ENCODE measurements at places on chromosomes 3 and 15.

- no peak for DNase-seq
Measured at GRCh38 chr3:141862279-141862816, 14.1 kb upstream of the ATP1B3 start.

DNA sequence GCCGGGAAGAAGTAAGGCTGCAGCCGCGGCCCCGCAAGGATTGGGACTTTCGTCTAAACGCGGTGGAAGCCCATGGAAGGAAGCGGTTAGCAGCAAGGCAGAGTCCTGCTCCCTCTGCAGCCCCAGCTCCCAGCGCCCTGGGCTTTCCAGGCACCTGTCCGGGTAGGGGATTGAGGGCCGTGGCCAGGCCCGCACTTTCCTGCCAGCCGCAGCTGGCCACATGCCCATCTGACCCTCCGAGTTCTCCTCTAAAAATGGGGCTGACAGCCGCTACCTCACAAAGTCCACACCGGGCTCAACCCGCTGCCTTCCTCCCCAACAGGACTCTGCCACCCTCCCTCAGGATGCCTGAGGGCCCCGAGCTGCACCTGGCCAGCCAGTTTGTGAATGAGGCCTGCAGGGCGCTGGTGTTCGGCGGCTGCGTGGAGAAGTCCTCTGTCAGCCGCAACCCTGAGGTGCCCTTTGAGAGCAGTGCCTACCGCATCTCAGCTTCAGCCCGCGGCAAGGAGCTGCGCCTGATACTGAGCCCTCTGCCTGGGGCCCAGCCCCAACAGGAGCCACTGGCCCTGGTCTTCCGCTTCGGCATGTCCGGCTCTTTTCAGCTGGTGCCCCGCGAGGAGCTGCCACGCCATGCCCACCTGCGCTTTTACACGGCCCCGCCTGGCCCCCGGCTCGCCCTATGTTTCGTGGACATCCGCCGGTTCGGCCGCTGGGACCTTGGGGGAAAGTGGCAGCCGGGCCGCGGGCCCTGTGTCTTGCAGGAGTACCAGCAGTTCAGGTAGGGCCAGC lies 1.9 kb downstream of the NEIL1 start:
- DNase-seq: no peak

DNA sequence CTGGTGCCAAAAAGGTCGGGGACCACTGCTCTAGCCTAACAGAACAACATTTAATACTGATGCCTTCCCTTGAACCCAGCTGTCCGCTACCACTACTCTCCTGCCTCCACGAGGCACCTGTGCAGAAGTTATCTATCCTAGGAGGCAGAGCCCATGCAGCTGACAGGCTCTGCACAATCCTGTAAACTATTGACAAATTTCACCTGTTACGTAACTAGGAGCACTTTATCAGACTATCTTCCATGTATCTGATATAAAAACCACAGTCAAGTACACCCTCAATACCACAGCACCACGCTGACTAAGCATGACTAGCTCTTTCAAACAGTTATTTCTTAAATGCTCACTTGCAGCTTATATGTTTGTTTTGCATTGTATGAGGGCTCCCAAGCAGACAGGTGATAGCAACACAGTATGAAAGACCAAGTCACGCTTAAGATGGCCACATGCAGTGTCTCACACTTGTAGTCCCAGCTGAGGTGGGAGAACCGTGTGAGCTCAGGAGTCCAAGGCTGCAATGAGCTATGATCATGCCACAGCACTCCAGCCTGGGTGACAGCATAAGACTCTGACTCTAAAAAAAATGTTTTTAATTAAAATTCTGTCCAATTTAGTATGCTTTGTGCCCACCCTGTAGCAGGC lies 4.5 kb upstream of the IL17RC start:
- no peak for DNase-seq

DNA sequence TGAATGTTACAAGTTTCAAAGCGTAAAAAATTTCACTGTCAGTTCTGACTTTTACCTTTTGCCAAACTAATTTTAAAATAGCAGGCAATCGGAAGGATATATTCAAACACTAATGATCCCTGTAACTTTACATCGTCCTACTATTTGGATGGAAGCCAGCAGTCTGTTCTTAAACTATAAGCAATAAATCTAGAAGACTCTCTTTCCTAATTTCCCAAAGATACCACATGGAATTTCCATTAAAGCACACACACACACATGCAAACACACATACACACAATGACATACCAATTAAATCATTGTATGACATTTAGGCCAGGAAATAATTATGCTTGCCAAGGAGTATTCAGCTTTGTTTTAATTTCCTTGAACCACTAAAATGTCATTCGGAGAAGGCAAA lies 32.0 kb downstream of the IL17RD start:
- no peak for DNase-seq

- DNase-seq: no peak
Measured at GRCh38 chr15:90222547-90222946, 11.2 kb downstream of the CIB1 start.

Data from esophagus squamous epithelium (tissue), 5 donors.